ENCODE measurements at places on chromosomes 13 and 19. TPM values are rescaled to one million over a fixed set of nuclear protein-coding genes. Genes with fewer than 3 reads are reported as not detected.

The SIGLEC10 gene
- 9.7 TPM for polyA plus RNA-seq

The IZUMO4 gene
- 24.6 TPM for polyA plus RNA-seq

The PLIN4 gene
- polyA plus RNA-seq = 25.4 TPM

The SOHLH2 gene
- polyA plus RNA-seq = 0.67 TPM

The CHST8 gene
- polyA plus RNA-seq = 0.67 TPM

The ADGRE2 gene
- polyA plus RNA-seq = 6.4 TPM

The URAD gene
- not detected for polyA plus RNA-seq

The CNN2 gene
- polyA plus RNA-seq = 11.2 TPM

The TUBB4A gene
- polyA plus RNA-seq = 50.4 TPM

The UHRF1 gene
- polyA plus RNA-seq = 1.2 TPM

The CYP2B6 gene
- polyA plus RNA-seq = not detected

The ATP1A3 gene
- 10.0 TPM for polyA plus RNA-seq

The POSTN gene
- 9.1 TPM for polyA plus RNA-seq

The CGB2 gene
- not detected for polyA plus RNA-seq

The ATP4B gene
- not detected for polyA plus RNA-seq

The CEACAM4 gene
- polyA plus RNA-seq = 0.84 TPM

The LRRC8E gene
- 11.4 TPM for polyA plus RNA-seq

The C1QTNF9B gene
- not detected for polyA plus RNA-seq

The CCNA1 gene
- 1.3 TPM for polyA plus RNA-seq

The FAM216B gene
- not detected for polyA plus RNA-seq

The DCUN1D2 gene
- 28.0 TPM for polyA plus RNA-seq

The SF3A2 gene
- polyA plus RNA-seq = 3.9 TPM

The ZNF540 gene
- 5.8 TPM for polyA plus RNA-seq

The CRLF1 gene
- 51.2 TPM for polyA plus RNA-seq

The EFNB2 gene
- polyA plus RNA-seq = 5.2 TPM

The COX7A1 gene
- polyA plus RNA-seq = 31.3 TPM

The LGALS4 gene
- polyA plus RNA-seq = 0.64 TPM

The MAMSTR gene
- 57.9 TPM for polyA plus RNA-seq

The RASIP1 gene
- 5.1 TPM for polyA plus RNA-seq

The SIRT2 gene
- polyA plus RNA-seq = 50.3 TPM

The MEF2B gene
- polyA plus RNA-seq = 6.0 TPM

The PSG1 gene
- not detected for polyA plus RNA-seq

The ZNF229 gene
- polyA plus RNA-seq = 2.3 TPM

The ZNF429 gene
- polyA plus RNA-seq = 13.4 TPM

The MEDAG gene
- polyA plus RNA-seq = 2.2 TPM

The CD209 gene
- polyA plus RNA-seq = 9.8 TPM

The ZNF443 gene
- 8.2 TPM for polyA plus RNA-seq

The CEACAM3 gene
- polyA plus RNA-seq = 0.30 TPM

The POGLUT2 gene
- 1.8 TPM for polyA plus RNA-seq

The C1QTNF9 gene
- 0.16 TPM for polyA plus RNA-seq

The APOC1 gene
- 583 TPM for polyA plus RNA-seq

The ZNF180 gene
- polyA plus RNA-seq = 8.1 TPM
